Brain (organoid and tissue), 16 donors: ENCODE measurements at places on chromosomes 5 and 9.
A peak's percentile ranks its signal among the peaks of the same experiment; 100 is the strongest.

DNA sequence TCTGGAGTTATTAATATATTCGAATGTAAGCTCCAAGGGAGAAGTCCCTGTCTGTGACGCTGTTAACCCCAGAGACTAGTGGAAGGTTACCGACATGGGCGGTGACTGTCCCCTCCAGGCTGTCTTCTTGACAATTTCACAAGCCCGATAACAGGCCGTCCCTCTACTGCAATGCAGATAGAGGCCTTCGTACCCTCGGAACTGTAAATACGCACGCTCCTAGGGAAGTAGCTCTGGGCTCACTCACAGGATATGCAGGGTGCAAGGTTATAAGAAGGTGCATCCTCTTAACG, 680 bp upstream of the RFK start:
- DNase-seq: no peak

GRCh38 chr5:52805615-52806014, 17.9 kb downstream of the ITGA1 start:
- no peak for DNase-seq

DNA sequence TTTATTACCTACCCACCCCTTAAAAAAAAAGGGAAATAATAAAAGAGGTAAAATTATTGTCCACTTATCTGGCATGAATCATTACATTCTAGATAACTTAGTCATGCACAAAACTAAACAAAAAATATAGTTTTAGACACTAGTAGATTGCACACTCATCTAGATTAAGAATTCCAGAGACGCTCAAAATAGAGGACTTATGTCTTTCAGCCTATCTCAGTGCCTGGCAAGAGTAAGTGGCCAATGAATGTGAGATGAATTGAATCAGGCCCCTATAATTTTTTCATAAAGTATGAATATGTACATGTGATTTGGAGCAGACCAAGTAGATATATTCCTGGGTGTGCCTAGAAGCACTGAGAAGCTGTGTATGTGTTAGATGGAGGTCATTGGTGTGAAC, 2.0 kb upstream of the RXFP3 start:
- no peak for DNase-seq

DNA sequence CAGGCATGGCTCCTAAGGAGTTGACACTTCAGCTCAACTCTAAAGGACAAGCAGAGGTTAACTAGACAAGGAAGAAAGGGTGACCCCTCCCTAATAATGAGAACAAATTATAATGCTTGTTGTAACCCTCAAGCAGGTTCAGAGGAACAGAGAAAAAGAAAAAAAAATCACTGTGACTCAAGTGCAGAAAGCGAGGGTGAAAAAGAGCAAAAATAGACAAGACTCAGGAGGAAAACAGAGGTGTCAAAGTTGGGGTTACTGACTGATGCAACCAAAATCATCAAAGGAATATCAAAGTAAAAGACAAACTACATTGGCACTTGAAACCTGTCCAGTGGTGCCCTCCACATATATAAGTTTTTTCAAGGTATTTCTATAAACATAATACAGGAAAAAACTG, 28.4 kb downstream of the FBXW11 start:
- no peak for DNase-seq

- DNase-seq: no peak
These were observed 41.0 kb downstream of the KIAA1191 start for GRCh38 chr5:176320577-176320976.

GRCh38 chr5:134979416-134979815, 11.7 kb downstream of the CATSPER3 start:
- no peak for DNase-seq

- no peak for DNase-seq
These were observed 1.3 kb downstream of the TEX53 start for GRCh38 chr9:114656301-114656700.

- no peak for DNase-seq
These were observed 82.2 kb downstream of the DCP2 start for GRCh38 chr5:113058706-113059226.

DNA sequence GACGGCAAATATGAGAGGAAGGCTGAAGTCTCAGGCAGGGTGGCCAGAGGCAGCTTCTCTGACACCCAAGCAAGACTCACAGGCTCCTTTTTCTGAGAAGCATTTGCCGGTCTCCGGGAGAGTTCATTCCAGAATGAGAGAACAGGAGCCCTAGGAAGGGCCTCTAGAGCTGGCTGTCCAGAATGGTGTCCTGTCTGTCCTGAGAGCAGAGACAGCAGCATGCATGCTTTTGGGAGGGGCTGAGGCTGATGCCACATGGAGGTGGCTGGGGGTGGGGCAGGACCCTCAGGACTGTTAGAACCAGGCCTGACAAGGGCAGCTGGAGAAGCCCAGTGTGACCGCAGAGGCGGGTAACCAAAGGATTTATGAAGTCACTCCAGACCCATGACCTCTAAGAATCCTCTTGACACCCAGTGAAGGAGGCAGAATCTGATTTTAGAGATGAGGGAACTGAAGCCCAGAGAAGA, 60.0 kb downstream of the SHB start:
- DNase-seq: no peak

DNA sequence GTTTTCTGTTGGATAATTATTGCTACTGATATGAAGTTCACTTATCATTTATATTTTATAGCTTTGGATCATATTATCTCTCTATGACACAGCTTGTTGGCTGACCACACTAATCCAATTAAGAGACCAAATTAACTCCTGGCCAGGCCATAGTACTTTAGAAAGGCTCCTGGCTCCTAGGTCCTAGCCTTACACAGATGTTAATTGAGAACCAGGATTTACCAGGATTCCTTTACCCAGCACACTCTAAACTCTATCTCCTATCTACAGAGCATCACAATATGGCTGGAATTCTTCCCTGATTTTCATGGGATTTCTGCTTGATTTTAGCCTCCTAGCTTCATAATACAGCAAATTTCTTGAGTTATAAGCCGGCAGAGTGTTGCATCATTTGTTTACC, 80.3 kb downstream of the SLCO6A1 start:
- no peak for DNase-seq

GRCh38 chr9:79674052-79674777, 102.5 kb downstream of the TLE4 start:
- no peak for DNase-seq

DNA sequence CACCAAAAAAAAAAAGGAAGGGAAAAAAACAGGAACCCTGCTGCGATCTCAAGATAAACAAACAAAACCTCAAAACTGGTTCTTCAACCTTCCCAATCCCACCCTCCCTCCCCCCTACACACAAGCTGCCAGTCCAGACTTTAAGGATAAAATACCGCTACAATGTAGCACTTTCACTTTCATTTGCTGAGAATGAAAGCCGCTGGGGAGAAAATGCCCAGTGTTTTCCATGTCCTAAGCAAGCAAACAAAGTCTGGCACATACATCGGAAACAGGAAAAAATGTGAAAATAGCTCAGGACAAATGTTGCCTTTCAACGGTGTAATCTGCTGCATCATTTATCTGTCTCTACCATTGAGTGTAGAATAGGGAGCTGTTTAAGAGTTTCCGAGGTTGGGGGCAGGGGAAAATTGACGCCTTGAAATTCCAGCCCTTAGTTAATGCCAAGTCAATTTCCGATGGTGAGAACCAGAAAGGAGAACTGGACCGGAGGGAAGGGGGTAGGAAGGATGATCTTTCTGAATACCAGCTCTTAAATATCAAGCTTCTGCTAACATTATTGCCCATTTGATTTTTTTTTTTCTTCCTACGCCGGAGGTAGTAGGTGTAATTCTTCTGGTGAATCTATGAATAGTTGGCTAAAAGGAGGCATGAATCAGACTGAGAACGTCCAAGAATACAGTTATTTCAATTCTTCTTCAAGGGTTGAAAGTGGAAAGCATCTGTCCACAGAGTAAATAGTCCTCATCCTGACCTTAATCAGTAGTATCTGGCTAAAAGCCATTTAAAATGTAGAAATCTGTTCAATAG, 1.2 kb upstream of the ADAMTS6 start:
- peak; percentile 56 for DNase-seq

GRCh38 chr5:154547551-154547950, 69.5 kb upstream of the HAND1 start:
- no peak for DNase-seq

DNA sequence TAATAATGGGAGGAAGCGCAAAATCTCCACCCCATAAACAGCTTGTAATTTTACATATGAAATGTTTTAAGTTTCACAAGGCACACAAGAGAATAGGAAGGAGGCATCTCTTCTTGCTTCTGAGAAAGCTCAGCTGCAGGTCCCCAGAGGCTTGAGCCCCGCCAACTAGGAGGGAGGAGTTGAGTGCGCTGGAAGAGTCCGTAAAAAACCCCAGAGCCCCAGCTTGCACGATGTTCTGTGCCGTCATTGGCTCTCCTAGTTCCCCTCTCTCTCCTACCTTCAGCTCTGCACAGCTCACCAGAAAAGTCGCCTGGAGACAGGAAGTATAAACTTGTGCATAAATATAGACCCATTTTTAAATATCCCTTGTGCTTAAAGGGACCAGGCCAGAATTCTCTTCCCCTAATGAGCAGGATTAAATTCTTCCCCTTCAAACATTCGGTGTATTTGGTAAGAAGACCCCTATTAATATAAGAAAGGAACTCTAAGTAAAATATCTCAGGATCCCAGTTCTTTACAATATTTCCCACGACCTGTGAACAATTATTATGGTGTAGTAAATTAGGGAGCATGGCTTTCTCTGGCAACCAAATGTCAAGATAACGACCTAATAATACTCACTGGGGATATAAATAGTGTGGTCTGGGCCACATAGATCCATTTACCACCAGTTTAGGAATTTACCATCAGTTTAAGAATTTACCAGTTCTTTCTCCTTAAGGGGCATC, 13.7 kb downstream of the GLRX start:
- no peak for DNase-seq

DNA sequence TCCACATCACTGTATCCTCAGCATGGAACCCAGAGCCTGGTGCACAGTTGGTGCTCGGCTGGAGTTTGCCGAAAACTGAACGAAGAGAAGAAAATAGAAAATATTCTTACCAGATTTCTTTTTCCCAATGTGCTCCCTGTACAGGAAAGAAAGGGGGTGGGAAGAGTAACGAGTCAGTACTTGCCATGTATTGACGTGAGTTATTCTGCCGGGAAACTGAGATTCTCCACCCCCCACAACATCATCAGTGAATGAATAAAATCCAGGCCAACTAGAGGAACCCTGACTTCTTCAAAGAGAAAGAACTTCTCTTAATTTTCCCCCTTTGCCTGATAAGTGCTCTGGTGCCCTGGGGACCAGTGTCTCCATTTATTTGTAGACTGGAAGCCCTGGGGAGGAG, 80.6 kb downstream of the SH3PXD2B start:
- no peak for DNase-seq

- DNase-seq: no peak
These were observed 18.3 kb downstream of the MOCS2 start for GRCh38 chr5:53091289-53091688.

DNA sequence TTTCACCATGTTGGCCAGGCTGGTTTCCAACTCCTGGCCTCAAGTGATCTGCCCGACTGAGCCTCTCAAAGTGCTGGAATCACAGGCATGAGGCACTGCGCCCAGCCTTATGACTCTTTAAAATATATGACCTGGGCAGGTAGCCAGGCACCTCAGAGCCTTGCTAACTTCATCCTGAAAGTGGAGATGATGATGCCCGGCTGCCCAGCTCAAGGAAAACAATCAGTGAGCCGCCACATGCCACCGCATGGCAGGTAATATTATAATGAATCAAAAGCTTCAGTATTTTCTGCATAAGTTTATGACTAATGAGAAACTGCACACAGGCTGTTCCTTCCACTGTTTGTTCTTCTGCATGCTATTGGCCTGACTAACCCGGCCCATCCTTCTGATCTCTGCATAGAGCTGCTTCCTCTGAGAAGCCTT, 30.4 kb upstream of the DMRT1 start:
- no peak for DNase-seq

DNA sequence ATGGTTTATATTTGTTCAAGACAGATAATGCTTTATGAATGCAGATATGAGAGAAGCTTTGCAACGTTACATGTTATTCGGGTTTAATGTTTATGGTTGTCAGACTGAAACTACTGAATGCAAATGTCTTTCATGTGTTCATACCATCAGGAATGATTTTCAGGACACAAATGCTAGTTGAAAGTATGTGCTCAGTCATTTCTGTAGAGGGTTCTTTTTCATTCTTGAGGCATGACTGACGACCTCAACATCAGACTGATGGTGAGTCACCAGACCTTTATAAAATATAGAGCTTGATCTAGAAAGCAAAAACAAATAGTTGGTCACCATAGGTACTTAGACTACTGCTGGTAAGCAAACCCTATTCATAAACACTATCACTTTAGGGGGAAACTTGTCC, 287.3 kb upstream of the NUDT12 start:
- no peak for DNase-seq

GRCh38 chr9:137226338-137227053, 806 bp upstream of the RNF224 start:
- no peak for DNase-seq

- no peak for DNase-seq
These were observed 3.3 kb upstream of the LARP1 start for GRCh38 chr5:154751854-154752253.

DNA sequence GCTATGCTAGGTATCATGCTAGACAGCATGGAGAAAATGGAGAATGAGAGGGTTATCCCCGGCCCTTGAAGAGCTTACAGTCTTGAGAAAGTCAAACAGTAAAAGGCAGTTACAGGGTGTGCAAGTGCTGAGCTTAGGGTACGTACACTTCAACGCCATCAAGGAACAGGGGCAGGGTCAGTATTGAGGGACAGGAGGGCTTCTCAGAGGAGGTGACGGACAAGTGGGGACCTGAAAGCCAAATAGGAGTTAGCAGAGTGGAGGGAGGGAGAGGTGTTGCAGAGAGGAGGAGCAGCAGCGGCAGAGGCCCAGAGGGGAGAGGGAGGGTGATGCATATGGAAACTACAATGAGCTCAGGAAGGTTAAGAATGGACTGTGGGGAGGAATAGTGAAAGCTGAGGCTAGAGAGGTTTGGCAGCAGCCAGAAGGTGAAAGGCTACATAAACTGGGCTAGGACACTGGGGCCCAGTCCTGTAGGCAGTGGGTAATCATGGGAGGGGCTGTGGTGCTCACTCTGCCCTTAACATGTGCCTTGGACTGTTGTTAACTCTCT, 88.0 kb downstream of the NRG2 start:
- DNase-seq: no peak

- no peak for DNase-seq
These were observed 4.9 kb upstream of the NR5A1 start for GRCh38 chr9:124511891-124512805.

GRCh38 chr9:3682186-3682585, 156.4 kb upstream of the RFX3 start:
- no peak for DNase-seq

- peak; percentile 17 for DNase-seq
These were observed 231.3 kb downstream of the RFK start for GRCh38 chr9:76162751-76163500.

- DNase-seq: no peak
These were observed 82.4 kb upstream of the FBXW11 start for GRCh38 chr5:172088801-172089200.

- no peak for DNase-seq
These were observed 133.7 kb upstream of the ASTN2 start for GRCh38 chr9:117548556-117548955.

- DNase-seq: no peak
These were observed 34.1 kb upstream of the C5orf47 start for GRCh38 chr5:173954671-173955521.

GRCh38 chr5:156036640-156037039, 290.3 kb upstream of the SGCD start:
- DNase-seq: no peak

- no peak for DNase-seq
These were observed 621 bp downstream of the NR6A1 start for GRCh38 chr9:124770359-124771020.

GRCh38 chr5:7852542-7852941, 1.6 kb upstream of the CFAP90 start:
- no peak for DNase-seq

- DNase-seq: no peak
These were observed 87.1 kb downstream of the SLC38A9 start for GRCh38 chr5:55624841-55625588.

GRCh38 chr5:112275671-112276070, 143.4 kb downstream of the EPB41L4A start:
- DNase-seq: no peak
